Lower leg skin (tissue), 4 donors: ENCODE measurements at places on chromosomes 3 and 15.

DNA sequence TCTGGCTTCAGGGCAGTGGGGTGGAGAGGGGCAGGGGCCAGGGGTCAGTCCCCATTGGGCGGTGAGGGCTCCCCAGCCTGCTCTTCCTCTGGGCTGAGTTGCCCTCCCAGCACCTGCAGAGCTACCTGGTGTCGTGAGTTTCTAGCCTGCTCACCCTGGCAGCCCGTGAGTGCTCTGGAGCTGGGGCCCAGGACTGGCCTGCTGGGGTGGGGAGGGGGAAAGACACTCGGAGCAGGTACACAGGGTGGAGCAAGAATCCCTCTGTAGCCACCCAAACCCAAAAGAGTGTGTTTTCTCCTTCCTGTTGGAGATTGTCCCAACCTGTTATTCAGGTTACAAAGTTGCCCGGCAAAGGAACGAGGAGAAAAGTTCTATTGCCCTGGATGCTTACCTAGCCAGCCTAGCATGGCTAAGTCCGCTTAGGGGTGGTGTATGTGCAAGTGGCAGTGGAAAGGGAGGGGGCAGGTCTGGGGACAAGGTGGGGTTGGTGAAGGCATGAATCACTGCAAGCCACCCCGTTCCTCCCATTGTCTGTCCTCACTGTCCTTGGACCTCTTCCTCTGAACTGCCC lies 8.9 kb downstream of the FAM3D start:
- DNase-seq = peak; percentile 49

GRCh38 chr3:18580268-18580667 lies 155.1 kb upstream of the SATB1 start:
- no peak for DNase-seq

- peak; percentile 86 for DNase-seq
Measured at GRCh38 chr15:89502867-89503595, 6.6 kb upstream of the RHCG start.

DNA sequence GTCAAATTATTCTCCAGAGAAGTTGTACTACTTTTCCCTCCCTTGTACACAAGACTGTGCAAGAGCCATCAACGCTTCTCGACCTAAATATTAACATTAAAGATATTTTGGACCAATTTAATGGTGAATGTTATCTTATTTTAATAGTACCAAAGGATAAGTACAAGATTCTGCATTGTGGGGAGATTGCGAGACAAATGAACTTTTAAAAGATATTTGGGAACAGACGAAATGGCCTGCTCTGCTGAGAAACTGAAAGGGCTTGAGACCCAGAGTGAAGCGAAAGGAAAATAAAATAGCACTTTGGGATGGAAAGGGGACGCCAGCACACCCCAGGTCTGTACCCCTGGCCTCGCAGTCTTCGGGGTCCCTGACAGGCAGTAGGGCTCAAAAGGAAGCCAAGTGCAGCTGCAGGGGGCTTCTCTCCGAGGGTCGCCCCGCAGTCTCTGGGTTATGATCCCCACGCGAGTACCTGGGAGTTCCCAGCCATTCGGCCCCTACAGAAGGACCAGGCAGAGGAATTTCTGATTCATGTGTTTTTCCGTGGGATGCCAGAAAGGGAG lies 97.6 kb upstream of the VGLL3 start:
- DNase-seq = no peak

GRCh38 chr3:148360051-148360450 lies 337.7 kb upstream of the AGTR1 start:
- DNase-seq = no peak

DNA sequence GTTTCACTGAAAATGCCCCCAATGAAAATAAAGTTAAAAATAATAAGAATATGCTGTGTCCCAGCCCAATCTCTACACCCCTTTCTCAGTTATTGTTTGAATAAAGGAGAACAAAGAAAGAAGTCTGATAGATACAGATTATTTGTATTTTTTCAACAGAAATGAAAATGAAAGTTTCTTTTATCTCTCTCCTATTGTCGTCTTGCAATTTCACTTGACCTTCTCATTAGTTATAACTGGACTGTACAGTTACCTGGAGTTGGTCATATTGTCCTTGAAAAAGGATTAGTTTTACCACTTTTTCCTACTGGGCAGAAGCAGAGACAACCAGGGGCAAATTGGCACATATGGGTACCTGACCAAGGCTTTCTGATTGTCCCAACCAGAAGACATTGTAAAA lies 440.0 kb downstream of the PDCD6IP start:
- no peak for DNase-seq

- no peak for DNase-seq
Measured at GRCh38 chr3:146170591-146170990, 9.6 kb upstream of the PLOD2 start.

DNA sequence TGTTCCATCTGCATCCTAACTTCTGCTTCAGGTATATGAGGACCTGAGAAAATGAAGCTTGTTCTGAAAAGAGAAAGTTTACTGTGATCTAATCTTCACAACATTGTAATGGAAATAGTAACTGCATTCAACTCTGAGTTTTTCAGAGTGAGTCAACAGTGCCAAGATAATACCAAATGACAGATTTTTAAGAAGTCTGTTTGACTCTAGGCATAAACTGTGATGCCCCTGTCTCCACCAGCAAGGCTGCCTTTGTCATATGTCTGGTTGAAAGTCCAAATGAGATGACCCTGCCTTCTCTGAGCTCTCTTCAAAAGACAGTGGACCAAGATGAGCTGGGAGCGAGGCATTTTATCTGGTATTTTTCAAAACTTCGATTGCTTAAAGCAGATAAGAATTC lies 44.8 kb upstream of the B3GNT5 start:
- DNase-seq = no peak

DNA sequence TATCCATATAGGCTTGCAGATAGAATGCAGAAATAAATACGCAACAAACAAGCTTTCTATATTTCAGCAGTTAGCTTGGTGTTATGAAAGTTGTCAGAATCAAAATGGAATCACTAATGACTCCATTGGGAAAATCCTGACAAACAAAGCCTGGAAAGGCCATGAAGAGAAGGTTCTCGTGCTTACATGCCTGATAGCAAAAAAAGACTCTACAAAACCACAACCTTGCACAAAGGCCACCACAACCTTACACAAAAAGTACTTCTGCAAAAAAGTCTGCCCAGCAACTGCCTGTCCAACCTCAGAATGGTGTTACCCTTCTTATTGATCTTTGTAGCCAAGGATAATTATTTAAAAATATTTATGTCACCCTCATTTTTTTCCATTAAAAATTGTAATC lies 14.4 kb upstream of the PLSCR1 start:
- DNase-seq = no peak

DNA sequence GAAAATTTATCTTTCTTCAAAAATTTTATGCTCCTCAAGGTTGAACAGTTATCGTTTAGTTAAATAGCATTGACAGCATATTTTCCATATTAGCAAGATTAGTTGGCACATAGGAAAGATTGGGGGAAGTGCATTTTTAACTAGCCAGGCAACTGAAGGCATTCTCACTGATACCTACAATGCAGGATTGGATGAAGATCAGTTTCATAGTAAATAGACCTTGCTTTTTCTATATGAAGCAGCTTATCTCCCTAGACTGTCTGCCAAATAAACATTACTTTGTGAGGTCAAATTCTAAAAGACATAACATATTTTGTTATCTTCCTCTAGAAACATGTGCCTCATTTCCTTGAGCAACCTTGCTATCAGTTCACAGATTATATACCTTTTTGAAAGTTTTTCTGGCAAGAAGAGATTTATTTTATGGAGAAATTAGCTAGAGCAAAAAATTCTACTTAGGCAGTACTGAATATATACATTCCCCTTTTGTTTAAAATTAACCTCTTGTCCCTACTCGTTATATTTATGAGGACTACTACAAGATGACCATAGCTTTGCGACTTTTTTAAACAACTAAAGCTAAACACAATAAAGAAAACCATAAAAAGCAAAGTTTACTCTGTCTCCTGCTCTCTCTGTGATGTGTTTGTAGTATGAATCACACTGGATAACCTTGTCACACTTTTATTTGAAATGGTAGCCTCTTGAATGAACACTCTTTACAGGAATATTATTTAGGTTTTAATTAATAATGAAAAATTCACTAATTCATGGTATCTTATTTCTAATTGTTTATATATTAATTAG lies 654.9 kb upstream of the TBL1XR1 start:
- DNase-seq = no peak

- DNase-seq = no peak
Measured at GRCh38 chr15:45378913-45379262, 544 bp upstream of the GATM start.

- DNase-seq = no peak
Measured at GRCh38 chr3:185896636-185897035, 41.2 kb downstream of the TRA2B start.

GRCh38 chr15:68798346-68799094 lies 22.2 kb downstream of the ANP32A start:
- no peak for DNase-seq

GRCh38 chr3:194450341-194450740 lies 36.5 kb downstream of the ATP13A3 start:
- no peak for DNase-seq

- no peak for DNase-seq
Measured at GRCh38 chr3:21781355-21781754, 30.3 kb upstream of the ZNF385D start.

DNA sequence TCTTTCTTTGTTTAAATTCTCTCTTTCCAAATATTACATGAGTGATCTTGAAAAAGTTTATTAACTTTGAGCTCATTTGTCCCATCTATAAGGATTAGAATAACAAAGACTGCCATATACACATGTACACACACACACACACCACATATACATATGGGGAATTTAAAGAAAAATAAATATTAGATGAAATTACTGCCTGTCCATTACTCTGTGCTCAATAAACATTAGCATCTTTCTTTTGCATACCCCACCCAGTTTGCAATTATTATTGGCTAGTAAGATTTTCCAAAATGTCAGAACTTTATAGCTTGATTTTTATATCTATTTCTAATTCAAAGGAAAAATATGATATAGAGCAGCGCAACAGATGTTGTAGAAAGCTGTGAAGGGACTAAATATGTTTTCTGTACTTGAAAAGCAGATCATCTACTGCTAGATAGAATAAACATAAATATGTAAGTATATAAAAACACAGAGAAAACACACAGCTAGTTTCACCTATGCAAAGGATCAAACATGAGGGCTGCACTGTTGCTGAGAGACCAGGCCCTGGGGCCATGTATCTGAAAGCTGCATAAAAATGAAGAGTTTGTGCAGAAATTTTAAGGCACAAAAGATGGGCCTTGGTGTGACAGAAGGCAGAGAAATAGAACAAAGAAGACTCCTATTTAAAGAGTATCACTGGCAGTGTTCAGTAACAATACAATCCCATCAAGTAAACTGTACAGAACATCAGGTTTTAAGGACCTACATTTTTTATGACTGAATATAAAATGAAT lies 114.2 kb upstream of the NECTIN3 start:
- no peak for DNase-seq

DNA sequence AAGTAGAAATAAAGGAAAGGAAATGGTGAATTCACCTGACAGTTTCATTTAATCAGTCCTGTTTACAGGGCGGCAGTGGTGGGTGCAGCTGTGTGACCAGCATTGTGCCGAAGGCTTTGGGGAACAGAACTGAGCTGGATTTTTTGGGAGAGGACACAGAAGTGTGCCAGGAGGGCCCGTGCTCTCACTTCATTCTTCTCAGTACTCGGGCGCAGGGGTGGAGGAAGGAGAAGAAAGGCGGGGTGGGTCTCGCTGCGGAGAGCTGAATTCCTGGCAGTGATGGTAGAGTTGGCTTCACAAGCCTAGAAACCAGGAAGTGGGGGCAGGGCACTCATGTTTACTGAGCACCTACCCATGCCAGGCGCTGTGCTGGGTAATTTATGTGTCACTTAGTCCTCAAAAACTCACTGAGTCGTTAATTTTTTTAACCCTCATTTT lies 64.6 kb downstream of the CRTC3 start:
- DNase-seq = peak; percentile 88

DNA sequence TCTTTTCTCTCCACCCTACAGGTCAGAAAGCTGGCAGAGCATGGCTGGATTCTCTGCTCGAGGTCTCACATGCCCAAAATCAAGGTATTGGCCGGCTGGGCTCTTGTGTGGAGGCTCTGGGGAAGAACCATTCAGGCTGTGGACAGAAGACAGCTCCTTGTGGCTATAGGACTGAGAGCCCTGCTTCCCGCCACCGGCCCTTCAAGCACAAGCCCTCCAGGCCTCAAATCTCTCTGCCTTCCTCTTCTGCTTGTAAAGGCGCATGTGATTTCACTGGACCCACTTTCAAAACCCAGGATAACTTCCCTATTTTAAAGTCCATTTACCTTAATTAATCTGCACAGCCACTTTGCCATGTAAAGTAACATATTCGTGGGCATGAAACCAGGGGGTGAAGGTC lies 36.2 kb upstream of the MGLL start:
- no peak for DNase-seq

GRCh38 chr3:139572847-139573672 lies 33.5 kb upstream of the RBP1 start:
- DNase-seq = no peak

DNA sequence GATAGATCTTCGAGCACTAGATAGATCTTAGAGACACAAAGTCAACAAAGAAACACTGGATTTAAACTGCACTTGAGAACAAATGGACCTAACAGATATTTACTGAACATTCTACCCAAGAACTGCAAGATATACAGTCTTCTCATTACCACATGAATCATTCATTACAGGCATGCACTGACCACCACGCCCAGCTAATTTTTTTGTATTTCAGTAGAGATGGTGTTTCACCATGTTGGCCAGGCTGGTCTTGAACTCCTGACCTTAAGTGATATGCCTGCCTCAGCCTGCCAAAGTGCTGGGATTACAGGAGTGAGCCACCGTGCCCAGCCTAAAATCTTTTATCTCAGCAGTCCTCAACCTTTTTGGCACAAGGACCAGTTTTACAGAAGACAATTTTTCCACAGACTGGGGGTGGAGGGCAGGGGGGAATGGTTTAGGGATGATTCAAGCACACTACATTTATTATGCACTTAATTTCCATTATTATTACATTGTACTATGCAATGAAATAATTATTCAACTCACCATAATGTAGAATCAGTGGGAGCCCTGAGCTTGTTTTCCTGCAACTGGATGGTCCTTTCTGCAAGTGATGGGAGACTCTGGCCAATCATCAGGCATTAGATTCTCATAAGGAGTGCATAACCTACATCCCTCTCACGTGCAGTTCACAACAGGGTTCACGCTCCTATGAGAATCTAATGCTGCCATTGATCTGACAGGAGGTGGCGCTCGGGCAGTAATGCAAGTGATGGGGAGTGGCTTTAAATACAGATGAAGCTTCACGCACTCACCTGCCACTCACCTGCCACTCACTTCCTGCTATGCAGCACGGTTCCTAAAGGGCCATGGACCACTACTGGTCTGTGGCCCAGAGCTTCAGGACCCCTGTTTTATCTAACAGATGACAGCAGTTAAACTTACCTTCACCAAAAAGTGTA lies 21.7 kb downstream of the CSNK1G1 start:
- DNase-seq = no peak

DNA sequence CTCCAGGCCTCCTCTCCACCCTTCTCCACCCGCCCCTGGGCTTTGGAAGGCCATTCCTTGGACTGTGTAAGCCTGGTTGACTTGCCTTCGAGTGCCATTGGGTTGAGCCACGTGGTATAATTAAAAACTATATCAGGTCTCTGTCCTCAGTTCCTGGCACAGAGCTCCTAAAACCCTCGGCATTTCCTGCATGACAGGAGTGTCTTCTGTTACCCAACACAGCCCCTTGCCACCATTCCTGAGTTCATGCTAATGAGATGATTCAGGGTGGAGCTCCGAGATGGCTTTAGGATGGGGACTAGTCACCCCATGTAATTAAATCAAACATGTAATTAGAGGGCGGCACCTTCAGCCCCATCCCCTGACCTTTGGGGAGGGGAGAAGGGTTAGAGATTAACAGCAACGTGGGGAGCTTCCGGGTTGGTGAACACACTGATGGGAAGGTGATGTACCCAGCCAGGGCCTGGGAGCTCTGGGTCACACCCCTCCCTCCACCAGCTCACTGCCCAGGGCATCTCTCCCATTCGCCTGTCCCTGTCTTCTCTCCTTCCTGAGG lies 256.4 kb downstream of the FAM43A start:
- no peak for DNase-seq
